ENCODE measurements at places on chromosomes 5 and 9.

DNA sequence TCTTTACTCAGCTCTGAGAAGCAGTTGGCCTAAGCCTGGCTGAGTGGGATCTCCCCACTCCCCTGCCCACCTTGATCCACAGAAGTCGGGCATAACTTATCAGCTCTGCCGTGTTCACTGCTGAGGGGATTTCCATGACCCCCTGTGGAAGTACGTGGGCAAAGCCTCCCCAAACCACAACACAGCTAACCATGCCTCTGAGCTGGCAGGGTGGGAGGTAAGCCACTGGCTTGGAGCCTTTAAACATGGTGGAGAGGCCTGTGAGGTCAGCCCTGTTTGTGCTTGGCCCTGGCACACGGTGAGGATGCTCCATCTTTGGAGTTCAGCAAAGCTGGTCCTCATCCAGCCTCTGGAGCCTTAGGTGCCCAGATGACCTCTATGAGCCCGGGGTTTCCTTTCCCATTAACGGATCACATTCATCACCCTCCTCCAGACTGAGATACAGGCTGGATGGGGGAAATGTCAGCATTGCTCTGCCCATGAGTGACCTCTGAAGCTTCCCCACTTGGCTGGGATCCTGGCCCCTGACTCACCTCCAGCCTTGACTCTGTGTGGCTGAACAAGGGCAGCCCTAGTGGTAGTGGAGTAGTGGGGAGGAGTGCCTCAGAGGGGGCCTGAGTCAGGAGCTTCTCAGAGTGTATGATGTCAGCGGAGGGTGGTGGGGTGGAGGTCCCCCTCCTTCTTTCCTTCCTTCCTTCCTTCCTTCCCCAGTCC lies 6.2 kb downstream of the PDLIM4 start:
- no peak for DNase-seq

GRCh38 chr9:127122176-127123063 lies at the start of gene ANGPTL2:
Gene ANGPTL2 (minus strand): TSS chr9:127122635. CDS start chr9:127108731, 13,904 bp downstream.
- peak; percentile 82 for DNase-seq

DNA sequence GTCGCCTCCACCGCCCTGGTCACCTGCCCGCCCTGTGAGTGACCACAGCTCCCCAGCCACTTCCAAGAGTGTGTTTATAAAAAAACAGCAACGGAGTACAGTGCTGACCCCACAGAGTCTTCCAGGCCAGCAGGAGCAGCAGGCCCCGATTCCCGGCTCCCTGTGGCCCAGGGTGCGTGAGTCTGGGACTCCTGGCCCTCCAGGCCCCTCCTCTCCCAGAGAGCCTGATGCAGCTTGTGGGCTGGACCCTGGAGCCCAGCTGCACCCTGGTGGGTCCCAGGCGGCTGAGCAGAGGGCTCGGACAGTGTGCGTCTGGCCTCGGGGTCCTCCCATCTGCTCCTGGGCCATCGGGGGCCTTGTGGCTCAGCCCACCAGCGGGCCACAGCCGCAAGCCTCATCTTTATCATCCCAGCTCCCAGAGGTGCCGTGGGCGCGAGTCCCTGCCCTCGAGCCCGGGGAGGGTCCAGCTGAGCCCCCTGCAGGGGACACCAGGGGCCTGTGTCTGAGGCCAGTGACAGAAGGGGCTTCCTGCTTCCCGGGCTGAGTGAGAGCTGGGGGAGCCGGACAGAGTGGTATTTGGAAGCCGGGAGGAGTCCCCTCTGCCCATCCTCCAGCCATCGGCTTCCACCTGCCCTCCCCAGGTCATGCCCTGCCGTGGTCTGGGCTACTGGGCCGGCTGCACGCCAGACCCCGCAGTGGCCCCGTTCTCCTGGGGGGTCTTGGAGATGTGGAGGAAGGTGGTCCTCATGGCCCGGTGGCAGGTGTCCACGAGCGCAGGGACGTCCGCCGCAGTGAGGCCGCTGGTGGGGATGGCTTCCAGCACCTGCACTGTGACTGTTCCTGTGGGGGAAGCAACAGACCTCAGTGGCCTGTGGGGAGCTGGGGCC lies 10.6 kb downstream of the EGFL7 start:
- DNase-seq: no peak

GRCh38 chr5:9467199-9468059 lies 78.4 kb downstream of the SEMA5A start:
- no peak for DNase-seq

DNA sequence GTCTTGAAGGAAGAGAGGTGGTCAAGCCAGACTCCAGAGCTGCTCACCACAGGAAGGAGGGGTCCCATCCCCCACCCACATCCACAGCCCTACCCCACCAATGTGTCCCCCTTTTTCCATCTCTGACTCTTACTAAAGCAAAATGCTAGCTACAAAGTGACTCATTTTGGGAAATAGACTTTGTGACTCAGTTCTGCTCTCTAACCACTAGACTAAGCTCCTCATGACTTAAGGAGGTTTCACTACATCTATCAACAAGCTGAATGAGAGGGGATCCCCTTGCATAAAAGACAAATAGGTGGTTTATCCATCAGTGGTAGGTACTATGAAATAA lies 35.1 kb upstream of the ADRB2 start:
- DNase-seq: no peak

- no peak for DNase-seq
These were observed 963 bp upstream of the CAST start for GRCh38 chr5:96660971-96661854.

- DNase-seq: peak; percentile 39
These were observed 51.5 kb upstream of the UBAC1 start for GRCh38 chr9:136012651-136013050.

DNA sequence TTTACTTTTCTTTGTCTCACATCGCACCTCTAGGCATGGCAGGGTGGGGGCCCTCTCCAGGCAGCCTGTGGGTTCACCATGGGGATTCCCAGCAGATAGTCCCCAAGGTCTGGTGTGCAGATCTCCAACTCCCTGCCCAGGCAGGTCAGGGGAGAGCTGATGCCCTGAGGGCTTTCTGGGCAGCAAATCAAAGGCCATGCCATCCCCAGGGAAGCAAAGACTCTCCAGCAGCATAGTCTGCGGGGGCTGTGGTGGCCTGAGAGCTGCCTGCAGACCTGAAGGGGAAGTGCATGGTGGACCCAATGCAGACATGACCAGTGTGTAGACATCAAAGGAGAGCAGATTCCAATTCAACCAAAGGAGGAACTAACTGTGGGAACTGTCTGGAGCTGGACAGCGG lies 7.7 kb downstream of the NEURL1B start:
- DNase-seq: no peak

DNA sequence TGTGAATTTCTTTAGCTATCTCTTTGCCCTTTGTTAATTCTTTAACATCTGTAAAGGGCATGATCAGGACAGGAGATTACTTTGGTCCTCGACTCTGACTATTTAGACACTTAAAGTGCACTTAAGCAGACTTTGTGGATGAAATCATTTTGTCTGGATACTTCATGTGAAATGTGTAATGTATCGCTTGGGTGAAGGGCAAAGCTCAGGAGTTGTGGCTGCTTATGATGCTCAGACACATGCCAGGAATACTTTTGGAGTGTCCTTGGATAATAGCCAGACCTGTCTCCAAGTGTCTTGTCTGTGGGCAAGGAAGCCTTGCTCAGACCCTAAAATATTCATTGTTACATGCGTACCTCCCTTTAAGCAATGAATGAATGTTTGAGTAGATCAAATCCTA lies 87.8 kb downstream of the RAI14 start:
- no peak for DNase-seq

- no peak for DNase-seq
These were observed 107.6 kb upstream of the COL5A1 start for GRCh38 chr9:134533850-134534588.

DNA sequence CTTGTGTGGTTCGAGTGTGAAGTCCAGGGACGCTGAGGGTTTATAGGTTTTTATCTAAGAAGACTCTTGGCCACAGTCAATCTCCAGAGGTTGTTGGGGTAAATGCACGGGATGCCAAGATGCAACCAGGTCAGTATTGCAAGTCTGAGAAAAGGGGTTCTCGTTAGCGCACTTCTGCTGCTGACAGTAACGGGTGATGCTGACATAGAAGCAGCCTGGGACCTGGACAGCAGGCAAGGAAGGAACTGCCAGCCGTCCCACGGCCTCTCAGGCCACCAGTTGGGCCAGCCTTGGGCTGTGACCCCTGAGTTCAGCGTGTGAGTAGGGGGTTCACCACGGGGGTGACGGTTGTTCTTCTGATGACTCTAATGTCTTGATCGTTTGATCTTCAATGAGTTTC lies 39.0 kb downstream of the TENT4A start:
- DNase-seq: no peak

DNA sequence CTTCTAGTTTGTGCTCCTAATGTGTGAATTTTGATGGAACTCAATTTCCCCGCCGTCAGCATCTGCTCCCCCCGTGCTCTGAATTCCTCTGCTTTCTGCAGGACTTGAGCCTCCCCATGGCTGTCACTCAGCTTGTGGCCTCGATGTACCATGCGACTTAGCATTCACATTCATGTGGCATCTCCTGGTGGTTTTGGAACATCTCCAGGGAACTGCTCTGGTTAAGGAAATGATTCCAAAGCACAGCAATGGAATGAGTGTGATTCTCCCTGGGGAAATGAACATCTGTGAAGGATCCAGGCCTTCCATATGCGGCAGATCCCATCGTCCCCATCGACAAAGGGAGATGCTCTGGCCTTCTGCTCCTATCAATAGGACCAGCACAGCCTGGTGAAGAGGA lies 119.0 kb downstream of the ENTREP1 start:
- no peak for DNase-seq

DNA sequence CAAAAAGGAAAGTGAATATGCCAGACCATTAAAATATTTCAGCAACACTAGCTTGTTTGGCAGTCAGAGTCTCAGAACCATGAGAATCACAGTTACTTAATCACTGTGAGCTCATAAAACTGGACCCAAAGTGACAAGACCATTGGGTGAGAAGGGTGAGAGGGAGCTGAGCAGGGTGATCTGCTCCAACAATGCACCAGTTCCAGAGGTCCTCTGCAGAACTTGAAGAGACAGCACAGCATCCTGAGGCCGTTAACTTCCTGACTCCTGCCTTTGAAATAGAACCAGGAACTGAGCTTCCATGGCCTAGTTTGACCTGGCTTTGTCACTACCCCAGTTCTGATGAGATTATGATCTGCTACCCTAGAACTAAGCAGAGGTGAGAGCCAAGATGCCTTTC lies 57.4 kb downstream of the NFIB start:
- no peak for DNase-seq

- no peak for DNase-seq
These were observed 567.6 kb upstream of the ADAMTS16 start for GRCh38 chr5:4572311-4573100.

DNA sequence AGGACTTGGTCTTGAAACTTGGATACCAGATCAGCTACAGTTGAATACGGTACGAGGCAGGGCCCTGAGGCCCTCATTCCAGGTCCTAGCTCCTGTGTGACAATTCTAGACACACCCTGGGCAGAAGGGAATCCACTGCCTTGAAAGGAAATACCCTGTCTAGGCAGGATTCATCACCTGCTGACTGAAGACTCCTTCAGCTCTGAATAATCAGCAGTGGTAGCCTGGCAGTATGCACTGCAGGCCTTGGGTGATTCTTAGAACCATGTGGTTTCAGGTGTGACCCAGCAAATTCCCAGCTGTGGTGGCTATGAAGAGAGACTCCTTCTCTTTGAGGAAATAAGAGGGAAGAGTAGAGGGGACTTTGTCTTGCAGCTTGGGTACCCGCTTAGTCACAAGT lies 17.2 kb upstream of the EFNA5 start:
- DNase-seq: no peak

GRCh38 chr5:59182760-59183159 lies 599.9 kb downstream of the RAB3C start:
- DNase-seq: no peak

GRCh38 chr5:16712620-16713019 lies 95.8 kb upstream of the RETREG1 start:
- no peak for DNase-seq

- DNase-seq: no peak
These were observed 15.8 kb downstream of the GZMK start for GRCh38 chr5:55039843-55040242.

GRCh38 chr9:82109626-82110025 lies 121.1 kb downstream of the SPATA31D1 start:
- no peak for DNase-seq

- peak; percentile 39 for DNase-seq
These were observed 30.4 kb downstream of the DUSP1 start for GRCh38 chr5:172740428-172741205.

- no peak for DNase-seq
These were observed 76.8 kb downstream of the PALM2AKAP2 start for GRCh38 chr9:109856785-109857184.

DNA sequence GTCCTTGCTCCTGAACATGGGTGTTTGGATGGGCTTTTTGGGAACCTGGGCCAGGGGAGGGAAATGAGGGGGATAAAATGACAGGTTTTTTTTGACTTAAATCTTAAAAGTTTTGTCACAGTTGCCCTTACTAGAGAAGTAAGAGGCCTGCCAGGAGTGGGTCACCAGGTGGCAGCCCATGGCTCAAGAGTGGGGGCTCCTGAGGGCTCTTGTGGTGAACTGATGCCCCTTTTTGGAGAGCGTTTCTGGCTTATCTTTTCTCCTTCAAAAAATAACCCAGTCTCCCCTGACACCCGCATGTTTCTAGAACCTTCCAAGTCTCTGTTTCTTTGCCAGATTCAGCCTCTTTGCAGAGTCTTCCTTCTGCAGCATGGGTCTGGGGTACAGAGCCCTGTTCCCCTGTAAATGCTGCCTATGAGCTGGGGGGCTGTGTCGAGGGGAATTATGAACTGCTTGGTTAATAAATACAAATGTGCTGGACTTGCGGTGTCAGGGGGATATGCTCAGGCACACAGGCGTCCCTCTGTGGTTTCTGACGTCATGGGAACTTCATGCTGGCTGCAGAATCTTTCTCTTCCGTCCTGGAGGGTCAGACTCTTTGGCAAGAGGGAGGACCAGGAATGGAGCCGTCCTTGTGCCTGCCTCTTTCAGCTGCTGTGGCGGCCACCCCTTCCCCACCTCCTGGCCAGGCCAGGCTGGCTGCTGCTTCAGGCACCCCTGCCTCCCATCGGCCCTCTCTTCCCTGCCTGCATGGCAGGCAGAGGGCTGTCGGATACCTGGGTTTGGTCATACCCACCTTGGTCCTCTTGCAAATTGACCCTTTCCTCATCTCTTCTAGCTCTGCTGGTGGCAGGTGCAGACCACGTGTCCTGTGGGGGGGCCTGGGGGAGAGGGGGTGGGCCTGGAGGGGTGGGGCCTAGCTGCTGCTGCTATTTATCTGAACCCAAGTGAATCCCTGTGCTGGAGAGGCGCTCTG lies 30.1 kb downstream of the PTPA start:
- no peak for DNase-seq

DNA sequence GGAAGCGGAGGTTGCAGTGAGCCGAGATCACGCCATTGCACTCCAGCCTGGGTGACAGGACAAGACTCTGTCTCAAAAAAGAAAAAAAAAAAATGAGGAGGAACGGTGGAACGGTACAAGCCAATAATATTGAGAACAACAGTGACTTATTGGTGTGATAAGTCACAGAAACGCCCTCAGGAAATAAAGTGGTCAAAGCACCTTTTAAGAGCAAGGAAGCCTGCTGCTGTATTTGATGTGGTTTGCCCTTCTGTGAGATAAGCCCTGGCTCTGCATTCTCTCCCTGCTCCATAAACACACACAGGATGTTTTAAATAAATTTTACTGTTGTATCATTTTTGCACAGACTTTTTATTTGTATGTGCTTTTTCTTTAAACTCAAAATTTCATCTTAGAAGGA lies 269.9 kb upstream of the MSX2 start:
- no peak for DNase-seq

- DNase-seq: peak; percentile 90
These were observed 106.3 kb upstream of the SSBP2 start for GRCh38 chr5:81856948-81857928.
